ENCODE measurements at places on chromosomes 6 and 20. TPM values are rescaled to one million over a fixed set of nuclear protein-coding genes. Genes with fewer than 3 reads are reported as not detected.

The JPH2 gene
- total RNA-seq: 0.68 TPM

The PBX2 gene
- 39.5 TPM for total RNA-seq

The KCNQ5 gene
- 3.0 TPM for total RNA-seq

The SYNE1 gene
- 7.5 TPM for total RNA-seq

The IL22RA2 gene
- total RNA-seq: not detected

The KCNK16 gene
- not detected for total RNA-seq

The ZGPAT gene
- total RNA-seq: 16.7 TPM

The PTCHD4 gene
- 3.6 TPM for total RNA-seq

The SIRPB1 gene
- not detected for total RNA-seq

The OVOL2 gene
- 11.0 TPM for total RNA-seq

The OLIG3 gene
- not detected for total RNA-seq

The MYLK4 gene
- total RNA-seq: 0.64 TPM

The CST2 gene
- total RNA-seq: not detected

The IL17A gene
- total RNA-seq: not detected

The RAB44 gene
- total RNA-seq: under 0.01 TPM

The SLC32A1 gene
- total RNA-seq: not detected

The EEF1A2 gene
- total RNA-seq: 1.0 TPM

The NMBR gene
- total RNA-seq: under 0.01 TPM

The RSPO3 gene
- total RNA-seq: not detected

Data from nasal cavity respiratory epithelium epithelial cell of viscerocranial mucosa (primary cell).